Stimulated activated CD4-positive, alpha-beta T cell treated with anti-CD3 and anti-CD28 coated beads, TNF-alpha, amount 100 ng/mL, for 4 hours (primary cell): ENCODE measurements at places on chromosomes 5 and 9.

- DNase-seq, result no peak
Measured at GRCh38 chr5:172624996-172625964, 15.8 kb upstream of the NEURL1B start.

DNA sequence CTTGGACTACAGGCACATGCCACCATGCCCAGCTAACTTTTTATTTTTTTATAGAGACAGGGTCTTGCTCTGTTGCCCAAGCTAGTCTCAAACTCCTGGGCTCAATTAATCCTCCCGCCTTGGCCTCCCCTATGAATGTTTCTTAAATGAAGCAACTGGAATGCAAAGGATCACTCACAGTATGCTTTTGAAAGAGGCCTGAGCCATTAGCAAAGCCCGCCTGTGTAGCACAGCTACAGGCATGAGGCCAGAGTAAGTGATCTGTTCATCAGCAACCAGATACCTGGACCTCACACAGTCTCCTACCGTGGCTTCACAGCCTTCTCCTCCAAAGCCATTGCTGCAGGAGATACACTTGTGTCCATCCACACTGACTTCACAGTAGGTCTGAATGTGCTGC lies 16.9 kb upstream of the RNF183 start:
- no peak for DNase-seq

DNA sequence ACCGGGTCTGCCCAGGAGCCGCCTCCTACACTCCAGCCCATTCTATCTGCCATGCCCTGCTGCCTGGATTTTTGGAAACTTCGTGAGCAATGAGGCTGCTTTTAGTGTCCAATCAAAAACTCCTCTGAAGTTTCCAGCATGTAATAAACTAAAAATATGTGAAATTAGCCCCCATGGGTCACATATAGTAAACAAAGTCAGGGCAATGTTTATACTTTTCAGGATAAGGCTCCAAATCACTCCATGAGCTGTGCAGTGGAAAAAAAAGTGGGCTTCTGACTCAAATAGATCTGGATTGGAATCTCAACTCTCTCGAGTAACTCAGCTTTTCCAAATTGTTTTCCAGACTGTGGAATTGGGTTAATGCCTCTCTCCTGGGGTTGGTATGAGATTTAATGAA lies 68.2 kb downstream of the PIK3R1 start:
- DNase-seq, result no peak

DNA sequence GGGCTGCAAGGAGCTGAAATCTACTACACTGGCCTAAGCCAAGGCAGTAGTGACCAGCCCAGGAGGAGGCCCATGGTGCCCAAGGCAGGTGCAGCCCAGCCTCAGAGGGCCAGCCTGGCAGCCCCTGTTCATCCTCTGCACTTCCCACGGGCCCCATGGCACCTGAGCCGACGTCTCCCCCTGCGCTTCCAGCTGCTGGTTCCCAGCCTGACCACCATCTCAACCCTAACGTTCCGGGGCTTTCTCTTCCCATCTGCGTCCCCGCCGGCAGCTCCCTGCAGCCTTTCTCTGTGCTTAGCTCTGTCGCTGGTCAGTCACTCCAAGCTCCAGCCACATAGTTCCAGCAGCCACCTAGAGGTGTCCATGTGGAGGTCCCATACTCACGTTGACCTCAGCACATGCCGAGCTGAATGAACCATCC lies 105.5 kb upstream of the LMX1B start:
- no peak for DNase-seq

GRCh38 chr9:121863955-121864354 lies 212.5 kb downstream of the DAB2IP start:
- DNase-seq, result no peak

DNA sequence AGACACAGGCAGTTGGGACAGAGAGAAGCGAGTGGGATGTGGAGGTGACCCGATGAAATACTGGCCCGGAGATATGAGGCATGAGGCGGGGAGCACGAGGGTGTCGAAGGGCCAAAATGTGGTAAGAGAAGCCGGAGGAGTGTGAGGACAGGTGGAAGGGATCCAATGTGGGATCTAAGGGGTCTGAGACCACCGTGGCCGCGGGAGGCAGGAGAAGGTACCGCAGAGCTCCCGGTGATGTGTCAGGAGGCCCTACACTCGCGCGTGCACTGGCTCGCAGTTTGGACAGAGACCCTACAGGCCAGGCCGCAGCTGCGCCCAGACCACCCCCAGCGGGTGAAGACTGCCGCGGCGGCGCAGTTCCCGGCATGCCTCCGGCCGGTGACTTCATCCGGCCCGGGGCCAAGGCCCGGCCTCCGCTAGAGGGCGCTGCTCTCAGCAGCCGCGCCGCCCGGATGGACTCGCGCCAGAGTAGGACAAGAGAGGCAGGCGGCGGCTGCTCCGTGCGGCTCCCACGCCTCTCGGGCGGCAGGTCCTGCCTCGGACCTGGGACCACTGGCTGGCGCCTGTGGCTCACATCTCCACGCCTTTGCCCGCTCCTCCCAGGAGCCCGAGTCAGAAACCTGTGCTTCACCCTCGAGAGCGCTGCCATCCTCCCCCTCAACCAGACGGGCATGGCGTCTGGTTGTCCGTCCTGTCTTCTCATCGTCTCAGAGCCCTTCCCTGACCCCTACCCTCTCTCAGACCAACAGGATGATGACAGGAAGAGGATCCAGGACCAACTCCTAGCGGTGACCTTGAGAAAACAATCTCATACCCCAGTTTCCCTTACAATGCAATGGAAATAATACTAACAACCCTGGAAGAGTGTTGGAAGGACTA lies 35.4 kb upstream of the STING1 start:
- DNase-seq, result peak; percentile 77

- no peak for DNase-seq
Measured at GRCh38 chr5:146425023-146425422, 22.1 kb upstream of the TCERG1 start.

DNA sequence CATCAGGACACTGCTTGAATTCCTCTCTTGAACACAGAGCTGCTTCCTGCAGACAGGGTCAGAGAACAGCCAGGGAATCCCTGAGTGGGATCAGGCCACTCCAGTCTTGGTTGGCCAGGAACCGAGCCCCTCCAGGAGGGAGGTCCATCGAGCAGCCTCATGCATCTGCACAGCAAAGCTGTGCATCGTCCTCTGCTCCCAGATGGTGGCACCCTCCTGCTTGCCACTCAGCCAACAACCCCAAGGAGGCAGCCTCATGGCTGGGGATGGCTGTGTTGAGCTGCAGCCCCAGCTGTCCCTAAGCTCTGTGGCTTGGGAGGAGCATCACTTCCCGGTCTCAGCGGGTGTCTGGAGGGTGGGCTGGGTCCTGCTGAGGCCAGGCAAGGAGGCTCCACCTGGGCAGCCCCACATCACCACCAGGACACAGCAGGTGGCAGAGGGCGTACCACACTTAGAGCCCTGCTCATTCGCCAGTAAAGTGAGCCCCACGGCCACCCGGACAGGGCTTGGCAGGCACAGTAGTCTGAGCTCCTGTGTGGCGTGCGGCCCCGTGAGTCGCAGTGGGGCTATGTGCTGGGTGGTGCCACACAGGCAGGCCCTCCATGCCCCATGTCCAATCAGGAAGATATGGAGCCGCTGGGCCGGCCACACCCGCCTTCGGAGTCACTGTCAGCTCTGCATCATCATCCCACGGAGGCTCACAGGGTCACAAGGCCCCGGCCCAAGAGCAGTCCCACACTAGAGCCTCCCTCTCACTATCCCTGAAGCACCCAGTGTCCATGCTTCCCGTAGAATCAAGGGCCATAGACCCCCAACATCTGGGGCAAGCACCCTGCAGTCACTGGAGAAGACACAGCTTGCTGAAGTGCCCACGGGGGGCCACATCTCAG lies 11.9 kb downstream of the LPCAT1 start:
- no peak for DNase-seq

DNA sequence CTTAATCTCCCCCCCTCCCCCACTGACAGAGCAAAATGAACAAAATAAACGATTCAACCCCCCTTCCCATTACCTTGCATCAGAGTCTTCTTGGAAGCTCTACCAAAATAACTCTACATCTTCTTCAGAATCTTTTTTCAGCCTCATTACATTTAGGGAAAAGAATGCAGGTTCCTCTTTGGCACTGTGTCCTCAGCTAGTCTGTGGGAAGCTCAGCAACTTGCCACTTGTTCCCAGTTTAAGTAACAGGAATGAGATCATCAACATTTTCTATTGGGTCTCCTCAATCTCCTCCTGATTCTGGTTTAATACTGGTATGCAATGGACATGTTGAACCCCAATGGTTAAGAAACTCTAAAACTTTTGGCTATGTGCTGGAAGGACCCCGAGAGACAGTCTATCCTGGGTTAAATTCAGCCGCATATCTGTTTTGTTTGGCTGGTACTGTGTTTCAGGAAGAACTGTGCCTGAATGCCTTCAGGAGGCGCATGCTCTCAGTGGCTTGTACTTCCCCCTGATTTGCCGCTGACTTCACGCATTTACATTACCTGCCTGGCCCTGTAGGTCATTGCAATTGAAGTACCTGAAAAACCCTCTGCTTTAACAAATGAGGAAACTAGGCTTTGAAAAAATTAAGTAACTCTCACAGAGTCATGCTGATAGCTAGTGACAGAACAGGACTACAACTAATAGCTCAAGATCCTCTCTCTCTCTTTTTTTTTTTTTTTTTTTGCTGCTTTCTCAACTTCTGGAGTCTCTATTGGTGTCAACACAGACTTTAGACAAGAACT lies 78.1 kb upstream of the HMHB1 start:
- DNase-seq, result no peak

- DNase-seq, result no peak
Measured at GRCh38 chr5:6371079-6371810, 7.1 kb downstream of the MED10 start.

GRCh38 chr5:4866131-4866659 lies 273.9 kb upstream of the ADAMTS16 start:
- no peak for DNase-seq

DNA sequence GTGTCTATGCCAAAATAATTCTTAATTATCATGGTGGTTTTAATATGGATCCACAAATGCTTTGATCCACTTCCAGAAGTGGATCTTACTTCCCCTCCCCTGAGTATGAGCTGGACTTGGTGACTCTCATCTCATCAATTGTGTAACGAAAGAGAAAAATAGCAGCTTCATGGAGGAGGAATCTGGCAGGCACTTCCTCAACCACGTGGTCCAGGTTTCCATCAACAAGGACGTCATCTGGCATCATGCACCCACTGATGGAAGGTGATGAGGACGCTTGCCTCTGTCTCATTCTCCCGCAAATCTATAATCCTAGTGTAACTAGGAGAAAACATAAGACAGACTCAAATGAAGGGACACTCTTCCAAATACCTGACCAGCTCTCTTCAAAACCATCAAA lies 54.6 kb upstream of the S1PR3 start:
- no peak for DNase-seq

GRCh38 chr5:141478321-141478945 lies 2.7 kb downstream of the PCDHGC3 start:
- no peak for DNase-seq

- DNase-seq, result no peak
Measured at GRCh38 chr9:115212832-115213231, 94.9 kb upstream of the TNC start.

- no peak for DNase-seq
Measured at GRCh38 chr9:127318651-127319167, 54.1 kb downstream of the GARNL3 start.

DNA sequence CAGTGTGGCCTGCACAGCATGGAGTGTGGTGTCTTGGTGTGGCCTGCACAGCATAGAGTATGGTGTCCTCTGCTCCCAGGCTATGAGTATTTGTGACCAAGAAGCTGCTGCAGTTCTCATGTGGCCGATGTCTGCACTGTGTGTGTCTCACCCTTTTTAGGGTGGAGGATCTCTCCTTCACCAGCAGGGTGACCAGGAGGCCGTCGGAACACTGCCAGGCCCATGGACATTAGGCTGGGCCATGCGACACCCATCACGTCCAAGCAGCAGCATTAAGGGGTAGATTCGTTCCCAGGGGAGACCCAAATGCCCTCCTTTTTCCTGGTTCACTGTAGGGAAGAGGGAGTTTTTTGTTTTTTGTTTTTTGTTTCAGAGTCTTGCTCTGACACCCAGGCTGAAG lies 115.3 kb upstream of the SPIN1 start:
- no peak for DNase-seq

DNA sequence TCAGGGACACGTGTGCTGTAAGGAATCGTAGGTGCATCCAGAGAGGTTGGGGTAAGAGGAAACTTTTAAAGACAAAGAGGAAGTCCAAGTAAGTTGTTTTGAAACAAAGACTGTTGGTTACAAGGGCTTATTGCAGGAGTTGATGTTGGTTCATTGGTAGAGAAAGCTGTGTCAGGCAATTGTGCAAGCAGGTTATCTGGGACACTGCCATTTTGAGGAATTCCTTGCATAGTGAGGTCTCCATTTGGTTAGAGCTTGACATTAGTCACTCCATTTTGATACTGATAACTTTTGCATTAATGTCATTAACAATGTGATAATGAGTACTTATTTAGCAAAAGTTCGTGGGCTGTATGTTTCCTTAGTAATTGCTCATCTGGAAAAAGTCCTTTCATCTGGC lies 24.9 kb downstream of the CNOT6 start:
- no peak for DNase-seq

- DNase-seq, result no peak
Measured at GRCh38 chr9:108136656-108137055, 647.1 kb upstream of the KLF4 start.

- DNase-seq, result no peak
Measured at GRCh38 chr5:17120209-17120608, 97.2 kb upstream of the BASP1 start.

- DNase-seq, result no peak
Measured at GRCh38 chr9:137084526-137084925, 2.3 kb upstream of the MAN1B1 start.

GRCh38 chr9:110821064-110821463 lies 152.5 kb downstream of the MUSK start:
- no peak for DNase-seq

DNA sequence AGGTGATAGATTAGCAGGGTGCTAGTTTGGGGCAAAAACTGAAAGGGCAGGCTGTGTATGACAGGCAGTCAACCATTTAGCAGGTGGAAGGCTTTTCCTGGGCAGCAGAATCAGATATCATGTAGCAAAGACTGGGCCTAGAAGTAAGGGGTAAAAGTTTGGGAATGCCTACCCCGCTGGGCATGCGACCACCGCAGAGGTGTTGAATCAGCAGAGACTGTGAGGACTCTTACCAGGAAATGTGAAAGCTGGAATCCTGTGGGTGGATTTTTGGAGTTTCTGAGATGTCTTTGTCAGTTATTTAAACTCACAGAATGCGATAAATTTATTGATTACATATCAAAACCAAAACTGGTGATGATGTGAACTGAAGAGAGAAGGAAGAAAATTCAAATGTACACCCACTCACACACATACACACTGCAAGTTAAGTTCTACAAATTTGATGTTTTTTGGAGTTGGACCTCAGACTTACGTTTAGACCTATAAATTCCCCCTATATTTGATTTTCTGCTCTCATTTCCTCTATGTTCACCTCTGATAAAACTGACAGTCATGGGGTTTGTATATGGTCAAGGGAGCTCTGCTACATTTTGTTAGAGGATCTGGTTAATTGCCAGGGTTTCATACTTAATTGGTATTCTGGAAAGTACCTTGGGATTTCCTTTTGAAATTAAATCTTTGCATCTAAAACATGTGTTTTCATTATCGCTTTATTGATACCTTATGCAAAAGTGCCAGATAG lies 333.6 kb downstream of the CSNK1G3 start:
- no peak for DNase-seq

DNA sequence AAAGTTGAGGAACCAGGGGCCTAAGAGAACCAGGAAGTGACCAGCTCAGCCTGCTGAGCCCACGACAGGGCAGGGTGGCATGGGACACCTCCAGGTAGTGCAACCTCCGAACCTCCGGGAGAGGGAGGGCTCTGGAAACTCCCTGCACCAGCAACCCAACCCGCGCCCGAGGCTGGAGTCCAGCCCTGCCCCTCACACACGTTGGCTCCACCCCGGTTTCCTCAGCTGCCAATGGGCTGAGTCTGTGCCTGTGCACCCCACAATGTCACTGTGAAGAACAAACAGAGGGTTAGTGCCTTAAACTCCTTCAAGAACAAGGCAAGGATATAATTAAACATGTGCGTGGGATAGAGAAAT lies 17.0 kb upstream of the UNC5A start:
- no peak for DNase-seq
